ENCODE measurements at places on chromosomes 2 and 18.

DNA sequence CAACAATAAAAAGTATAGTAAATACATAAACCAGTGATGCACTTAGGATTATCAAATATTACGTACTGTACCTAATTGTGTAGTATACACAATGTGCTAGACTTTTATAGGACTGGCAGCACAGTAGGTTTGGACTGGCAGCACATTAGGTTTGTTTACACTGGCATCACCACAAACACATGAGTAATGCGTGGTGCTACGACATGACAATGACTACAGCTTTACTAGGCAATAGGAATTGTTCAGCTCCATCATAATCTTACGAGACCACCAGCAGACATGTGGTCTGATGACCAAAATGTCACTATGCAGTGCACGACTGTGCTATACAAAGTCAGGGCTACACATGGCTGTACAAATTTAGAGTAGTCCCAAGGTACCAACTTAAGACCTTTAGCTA is 2.3 kb downstream of the MBOAT2 start:
- DNase-seq, result no peak

GRCh38 chr2:197707316-197708213 is 2.4 kb downstream of the MARS2 start:
- no peak for DNase-seq

- DNase-seq, result no peak
Observed at GRCh38 chr2:94984964-94985575, 40.4 kb upstream of the MAL start.

DNA sequence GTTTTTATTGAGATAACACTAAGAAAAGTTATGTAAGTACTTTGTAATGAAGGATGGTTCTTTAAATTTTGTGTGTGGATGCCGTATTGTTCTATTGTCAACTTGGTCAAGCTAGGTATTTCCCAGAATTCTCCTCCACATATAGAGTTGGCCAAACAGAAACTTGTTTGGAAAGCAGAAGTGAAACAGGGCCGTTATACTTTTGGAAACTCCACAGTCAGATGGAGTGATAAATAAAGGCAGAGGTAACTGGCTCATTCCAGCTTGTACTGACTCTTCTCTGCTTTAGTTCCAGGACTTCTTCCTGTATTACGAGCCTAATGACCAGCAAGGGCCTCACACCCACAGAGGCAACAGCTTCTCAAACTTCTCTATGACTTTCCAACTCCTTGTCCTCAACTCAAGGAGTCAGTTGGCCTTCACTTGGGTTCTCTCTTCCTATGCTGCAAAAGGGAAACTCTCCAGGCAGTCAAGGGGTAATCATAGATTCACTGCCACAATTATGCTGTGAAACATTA is 16.4 kb upstream of the STARD7 start:
- no peak for DNase-seq

- DNase-seq, result no peak
Observed at GRCh38 chr2:188320861-188321260, 29.2 kb downstream of the GULP1 start.

DNA sequence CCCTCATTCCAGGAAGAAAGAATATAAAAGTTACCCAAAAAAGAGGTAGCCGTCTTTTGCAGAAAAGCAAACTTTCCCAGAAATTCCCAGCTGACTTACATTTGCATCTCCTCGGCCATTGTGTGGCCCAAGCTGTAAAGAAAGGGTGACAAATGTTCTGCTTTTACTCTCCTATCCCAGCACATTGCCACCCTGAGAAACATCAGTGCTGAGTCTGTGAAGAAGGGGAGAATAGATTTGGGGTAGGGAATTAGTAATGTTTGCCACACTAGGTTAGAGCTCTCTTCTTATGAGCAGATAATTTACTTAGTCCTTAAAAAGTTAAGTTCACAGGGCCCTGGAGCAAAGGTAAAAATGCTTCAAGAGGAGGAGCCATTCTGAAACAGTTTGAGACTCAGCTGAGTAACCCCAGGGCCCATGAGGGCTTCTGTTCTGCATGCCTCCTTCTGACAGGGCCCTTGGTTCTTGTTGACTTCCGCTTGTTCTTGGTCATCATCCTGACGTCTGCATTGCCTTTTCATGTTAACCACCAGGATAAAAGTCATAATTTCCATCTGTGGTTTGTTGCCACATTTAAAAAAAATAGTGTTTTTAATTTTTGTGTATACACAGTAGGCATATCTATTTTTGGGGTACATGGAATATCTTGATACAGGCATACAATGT is 550.7 kb downstream of the RNF144A start:
- no peak for DNase-seq
